Activated naive CD8-positive, alpha-beta T cell treated with anti-CD3 and anti-CD28 coated beads, Interleukin-2, amount 10 ng/mL, durations not matched to agents 7 days and 5 days (primary cell): ENCODE measurements at places on chromosomes 1 and 21.
A peak's percentile ranks its signal among the peaks of the same experiment; 100 is the strongest.

GRCh38 chr1:40153073-40153770 is 8.0 kb upstream of the RLF start:
- no peak for DNase-seq

DNA sequence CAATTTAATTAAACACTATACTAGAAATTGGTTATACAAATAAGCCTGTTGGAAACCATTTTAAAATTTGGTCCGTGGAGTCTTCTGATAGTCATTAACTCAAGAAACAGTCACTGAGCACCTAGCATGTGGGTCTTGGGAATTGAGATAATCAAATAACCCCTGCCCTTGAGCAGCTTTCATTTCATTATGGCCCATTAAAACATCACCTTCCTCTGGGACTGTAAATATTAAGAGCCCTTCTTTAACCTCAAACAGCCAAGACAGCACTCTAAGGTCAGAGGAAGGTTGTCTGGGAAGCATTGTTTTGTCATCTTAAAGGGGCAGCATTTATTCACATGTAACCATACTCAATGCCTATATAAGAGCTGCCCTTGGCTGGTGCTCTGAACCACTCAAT is 610.3 kb upstream of the USP24 start:
- no peak for DNase-seq

GRCh38 chr1:201894343-201895119 is 5.8 kb downstream of the SHISA4 start:
- DNase-seq: no peak

DNA sequence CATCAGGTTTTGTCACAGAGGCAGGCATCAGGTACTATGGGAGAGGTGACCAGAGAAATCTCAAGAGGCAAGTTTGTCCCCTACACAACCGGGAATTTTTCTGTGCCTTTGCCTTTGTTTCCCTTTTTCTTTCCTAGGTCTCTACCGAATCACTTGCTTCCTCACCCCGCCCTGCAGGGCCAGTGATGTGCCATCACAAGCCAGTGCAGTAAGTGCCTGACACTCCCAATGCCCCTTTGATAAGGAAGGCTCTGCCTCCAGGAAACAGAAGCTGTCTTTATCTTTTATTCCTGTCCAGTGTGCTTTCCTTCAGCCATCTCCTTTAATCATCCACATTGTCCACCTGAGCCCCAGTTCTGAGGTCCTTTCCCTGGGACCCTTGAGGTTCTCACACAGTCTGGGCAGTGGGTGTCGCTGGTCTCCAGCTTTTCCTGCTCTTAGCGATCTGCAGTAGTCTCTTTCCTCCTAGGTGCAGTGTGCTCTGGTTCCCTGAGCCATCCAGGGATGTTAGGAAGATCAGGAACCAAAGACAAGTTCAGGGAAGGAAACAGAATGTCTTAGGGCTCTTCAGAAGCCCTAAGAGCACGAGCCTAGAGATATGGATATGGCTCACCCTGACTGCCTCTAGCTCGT is 36.6 kb downstream of the GJA5 start:
- no peak for DNase-seq

DNA sequence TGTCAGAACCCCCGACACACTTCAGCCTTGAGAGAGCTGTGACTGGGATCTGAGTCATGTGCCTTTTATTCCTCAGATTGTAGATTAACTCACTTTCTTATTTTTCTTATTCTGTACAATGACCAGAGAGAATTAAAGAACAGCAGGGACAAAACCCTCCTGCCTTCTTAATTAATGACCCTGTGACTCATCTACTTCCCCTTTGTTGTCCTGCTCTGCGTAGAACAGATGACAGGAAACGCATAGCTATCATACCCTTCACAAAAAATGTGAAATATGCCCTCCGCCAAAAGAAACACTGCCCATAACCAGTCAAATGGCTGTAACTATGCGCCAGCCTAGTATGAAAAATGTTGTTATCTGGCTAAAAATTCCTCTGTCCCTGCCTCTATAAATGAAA is 9.1 kb upstream of the PADI2 start:
- no peak for DNase-seq

- DNase-seq: no peak
Measured at GRCh38 chr1:210724768-210725167, 396.1 kb downstream of the HHAT start.

- peak; percentile 80 for DNase-seq
Measured at GRCh38 chr1:92486251-92487077, at the start of gene GFI1. Gene GFI1 (minus strand): TSS chr1:92486925. CDS start chr1:92483487, 3,438 bp downstream.

DNA sequence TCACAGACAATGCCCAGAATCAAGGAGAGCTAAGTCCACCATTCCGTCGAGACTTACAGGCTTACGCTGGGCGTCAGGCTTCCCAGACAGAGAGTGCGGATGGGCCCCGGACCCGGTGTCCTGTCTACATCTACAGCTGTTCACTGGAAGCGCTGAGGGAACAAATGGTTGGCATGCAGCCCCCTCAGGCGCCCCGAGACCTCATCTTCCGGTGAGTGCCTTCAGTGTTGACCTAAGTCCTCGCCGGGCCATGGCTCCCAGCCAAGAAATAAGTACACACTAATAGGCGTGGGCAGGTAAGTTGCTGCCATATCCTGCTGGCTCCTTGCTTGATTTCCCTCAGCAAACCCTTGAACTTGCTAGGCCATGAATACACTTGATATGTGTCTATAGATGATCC is 26.2 kb downstream of the HYI start:
- no peak for DNase-seq

DNA sequence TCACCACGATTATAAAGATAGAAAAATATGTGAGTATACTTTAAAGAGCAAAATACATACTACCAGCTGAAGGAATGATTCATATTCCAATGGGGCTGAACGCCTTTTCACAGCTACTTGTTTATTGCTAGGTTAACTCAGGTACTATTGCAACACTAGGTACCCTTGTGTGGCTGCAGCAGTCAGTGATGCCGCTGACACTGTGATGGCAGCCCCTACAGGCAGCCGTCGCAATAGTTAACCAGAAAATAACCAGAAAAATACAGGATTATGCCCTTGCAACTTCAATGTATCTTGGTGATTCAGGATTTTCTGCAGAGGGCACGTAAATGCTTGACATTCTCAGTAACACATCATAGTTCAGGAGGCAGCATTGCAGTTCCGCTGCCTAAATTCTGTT is 1.6 kb upstream of the MARK1 start:
- DNase-seq: no peak

GRCh38 chr1:224213438-224214119 is 30.5 kb downstream of the DEGS1 start:
- DNase-seq: no peak

DNA sequence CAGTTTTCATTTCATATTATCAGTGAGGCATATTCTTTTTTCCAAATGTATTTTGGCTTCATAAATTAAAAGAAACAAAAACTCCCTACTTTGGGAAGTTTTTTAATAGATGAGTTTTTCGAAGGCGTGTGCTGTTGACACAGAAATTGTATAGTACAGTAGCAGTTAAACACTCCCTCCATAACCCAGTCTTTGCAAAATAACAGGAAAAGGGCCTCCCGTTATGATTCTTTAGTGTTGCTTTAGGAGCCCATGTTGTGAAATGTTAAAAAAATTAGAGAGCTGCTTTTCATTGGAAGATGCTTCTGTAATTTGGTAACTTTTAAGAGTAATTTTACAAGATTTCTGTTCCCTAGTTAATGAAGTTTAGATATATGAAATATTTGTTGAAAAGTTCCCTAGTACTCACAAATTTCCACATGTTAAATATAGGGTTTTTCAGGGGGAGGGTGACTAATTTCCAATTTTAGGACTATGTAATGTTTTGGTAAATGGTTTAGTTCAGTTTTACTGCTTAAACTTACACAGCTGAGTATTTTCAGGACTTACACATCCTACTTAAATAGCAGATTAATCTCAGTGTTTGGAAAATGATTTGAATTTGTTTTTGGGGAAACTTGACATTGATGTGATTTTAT is 2.0 kb downstream of the CAMSAP2 start:
- no peak for DNase-seq

DNA sequence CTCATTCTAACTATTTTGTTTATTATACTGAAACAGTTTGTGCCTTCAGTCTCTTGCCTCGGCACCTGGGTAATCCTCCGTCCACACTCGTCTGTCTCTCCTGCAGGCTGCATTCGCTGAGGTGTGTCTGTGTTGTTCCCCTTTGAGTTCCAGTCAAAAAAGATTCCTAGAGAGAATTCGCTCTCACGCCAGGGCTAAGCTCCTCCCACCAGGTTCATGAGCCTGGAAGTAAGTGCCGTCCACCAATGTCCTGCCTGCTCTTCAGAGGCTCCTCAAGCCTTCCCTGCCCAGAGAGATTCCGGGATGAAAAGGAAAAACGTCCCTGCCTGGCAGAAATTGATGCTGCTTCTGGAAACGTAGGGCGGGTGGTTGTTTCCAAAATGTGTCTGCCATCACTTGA is 12.9 kb downstream of the KIAA2013 start:
- DNase-seq: no peak

DNA sequence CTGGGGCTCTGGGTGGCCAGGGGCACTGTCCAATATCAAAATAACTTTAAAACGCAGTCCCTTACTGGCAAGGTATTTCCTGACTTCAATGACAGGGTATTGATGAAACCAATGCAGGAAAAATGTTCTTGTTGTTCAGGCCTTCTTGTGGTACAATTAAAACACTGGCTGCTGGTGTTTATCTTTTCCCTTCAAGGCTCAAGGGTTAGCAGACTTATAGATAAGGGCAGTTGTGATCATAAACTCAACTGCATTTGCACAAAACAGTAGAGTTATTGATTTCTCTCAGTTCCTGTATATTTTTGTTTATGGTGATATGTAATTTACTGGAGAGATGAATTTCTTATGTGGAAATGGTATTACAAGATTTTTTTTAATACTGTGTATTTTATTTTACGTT is 2.7 kb upstream of the CD84 start:
- DNase-seq: no peak

DNA sequence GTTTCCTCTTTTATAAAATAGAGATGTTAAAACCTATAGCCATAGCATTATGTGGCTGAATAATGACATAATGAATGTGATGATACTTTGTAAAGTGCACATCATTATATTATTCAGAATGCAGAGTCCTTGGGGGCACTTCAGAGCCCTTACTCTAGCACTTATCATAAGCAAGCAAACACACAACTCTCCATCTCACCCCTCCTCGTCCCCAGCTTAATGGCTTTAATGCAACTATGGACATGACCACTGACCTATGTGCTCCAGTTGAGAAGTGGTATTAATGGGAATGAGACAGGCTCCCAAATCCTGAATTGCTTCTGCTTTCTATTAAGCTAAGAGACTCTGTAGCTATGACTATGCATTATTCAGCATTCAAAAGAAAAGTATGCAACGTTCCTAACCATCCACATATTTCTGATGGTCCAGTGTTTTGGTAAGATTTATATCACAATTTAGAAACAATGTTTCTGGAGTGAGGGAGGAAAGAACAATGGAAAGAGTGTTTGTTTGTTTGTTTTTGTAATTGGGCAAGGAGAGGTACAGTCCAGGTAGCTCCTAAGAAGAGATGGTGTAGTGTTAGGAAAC is 194.0 kb upstream of the PLXNA2 start:
- no peak for DNase-seq

GRCh38 chr21:26946744-26947446 is 20.0 kb downstream of the ADAMTS5 start:
- DNase-seq: no peak

DNA sequence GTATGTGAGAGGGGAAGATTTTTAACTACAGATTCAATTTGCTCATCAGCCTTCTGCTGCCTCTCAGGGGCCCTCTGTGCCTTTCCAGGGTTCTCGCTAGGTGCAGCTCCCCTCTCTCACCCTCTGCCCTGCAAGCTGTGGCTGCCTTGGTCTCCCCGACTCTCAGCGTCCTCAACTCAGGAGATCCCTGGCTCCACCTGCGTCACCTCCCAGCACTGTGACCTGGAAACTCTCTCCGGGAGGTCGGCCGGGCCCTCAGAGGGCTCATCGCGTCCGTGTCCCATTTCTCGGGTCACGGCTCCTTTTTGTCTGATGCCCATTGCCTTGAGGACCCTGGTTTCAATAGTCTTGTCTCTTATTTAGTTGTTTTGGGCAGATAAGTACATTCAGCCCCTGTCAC is 63.5 kb upstream of the ADARB1 start:
- no peak for DNase-seq

- no peak for DNase-seq
Measured at GRCh38 chr1:44485229-44485933, 80.3 kb downstream of the RNF220 start.

DNA sequence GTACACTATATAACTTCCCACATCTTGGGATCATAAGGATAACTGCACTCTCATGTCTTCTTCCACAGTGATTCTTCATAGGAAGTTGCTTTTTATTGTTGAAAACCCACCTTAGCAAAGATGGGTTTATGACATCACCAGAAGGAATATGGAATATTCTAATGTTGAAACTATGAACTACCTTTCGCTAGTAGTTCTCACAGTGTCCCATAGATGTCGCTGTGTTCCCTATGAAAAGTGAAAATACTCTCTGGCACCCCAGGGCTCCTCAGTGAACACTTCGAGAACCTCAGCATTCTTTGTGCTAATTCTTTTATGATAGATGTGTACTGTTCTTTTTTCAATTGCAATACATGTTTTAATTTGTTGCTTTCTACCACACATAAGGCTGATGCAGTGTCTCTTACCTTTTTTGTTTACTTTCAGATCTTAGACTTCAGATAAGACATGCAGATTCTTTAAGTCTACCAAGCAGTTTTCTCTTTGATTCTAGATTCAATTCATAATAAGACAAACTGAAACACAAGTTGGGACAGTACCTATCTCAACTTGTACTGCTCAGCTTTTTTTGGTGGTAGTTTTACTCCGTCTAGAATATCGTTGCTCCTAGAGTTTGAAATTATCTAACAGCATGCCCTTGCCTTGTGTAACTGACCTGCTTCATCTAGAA is 90.8 kb downstream of the GTF2B start:
- DNase-seq: no peak

DNA sequence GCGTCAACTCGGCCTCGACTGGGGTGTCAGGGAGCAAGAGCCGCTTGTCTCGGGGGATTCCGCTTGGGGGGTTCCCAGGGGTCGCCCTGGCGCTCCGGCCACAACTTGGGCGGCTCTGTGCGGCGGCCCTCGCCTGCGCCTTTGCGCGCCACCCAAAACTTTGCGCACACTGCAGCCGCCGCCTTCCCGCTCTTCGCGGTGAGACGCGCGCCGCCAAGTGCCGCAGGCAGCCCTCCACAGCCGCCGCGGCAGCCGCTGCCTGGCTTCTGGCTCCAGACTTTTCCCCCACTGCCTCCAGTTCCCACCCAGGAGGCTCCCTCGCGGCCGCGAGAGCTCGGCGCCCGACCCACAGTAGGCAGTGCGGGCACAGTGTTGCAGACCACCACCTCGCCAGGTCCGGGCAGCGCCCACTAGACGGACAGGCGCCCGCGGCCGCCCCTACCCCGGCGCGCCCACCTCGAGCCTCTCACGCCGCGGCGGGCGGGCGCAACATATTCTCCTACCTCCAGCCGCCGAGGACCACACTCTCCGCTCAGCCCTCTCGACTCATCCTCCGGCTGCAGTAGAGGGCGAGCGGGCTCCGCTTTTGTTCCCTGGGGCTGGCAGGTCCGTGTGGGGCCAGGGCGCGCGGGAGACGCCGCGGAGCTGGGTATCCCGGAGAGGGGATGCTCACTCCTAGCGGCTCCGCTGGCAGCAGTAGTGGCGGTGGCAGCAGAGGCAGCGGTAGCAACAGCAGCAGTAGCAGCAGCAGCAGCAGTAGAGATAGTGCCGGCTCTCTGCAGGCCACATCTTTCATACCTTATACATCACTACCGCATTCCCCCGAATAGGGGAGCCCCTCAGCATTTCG is 296.6 kb downstream of the OMA1 start:
- DNase-seq: peak; percentile 38

GRCh38 chr1:173295995-173296394 is 88.9 kb upstream of the TNFSF4 start:
- no peak for DNase-seq
